ENCODE measurements at places on chromosomes 16 and 17.

DNA sequence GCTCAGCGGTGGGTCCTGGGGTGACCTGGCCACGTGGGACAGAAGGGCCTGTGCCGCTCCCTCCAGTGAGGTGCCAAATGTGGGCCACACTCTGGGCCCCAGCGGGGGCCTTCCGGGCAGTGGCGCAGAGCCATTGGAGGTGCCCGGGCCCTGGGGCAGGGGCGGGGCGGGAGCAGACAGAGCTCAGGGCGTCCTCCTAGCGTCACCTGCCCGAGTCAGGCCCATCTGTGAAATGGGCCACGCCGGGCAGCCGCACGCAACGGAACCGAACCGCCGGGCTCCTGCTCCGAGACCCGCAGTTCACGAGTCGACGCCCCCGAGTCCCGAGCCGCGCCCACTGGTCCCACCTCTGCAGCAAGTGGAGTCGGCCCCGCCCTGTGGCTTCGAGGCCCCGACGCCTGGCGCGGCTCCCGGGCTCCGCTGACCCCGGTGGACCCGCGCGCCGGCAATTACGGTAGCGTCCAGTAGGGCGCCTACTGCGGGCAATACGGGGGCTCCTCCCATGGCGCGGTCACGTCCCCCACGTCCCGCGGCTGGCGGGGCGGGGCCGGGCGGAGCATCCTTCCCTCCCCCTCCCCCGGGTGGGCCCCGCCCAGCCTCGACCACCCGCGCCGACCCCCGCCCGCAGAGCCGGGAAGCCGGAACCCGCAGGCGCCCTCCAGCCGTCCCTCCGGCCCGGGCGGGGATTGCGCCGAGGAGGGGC is 1.9 kb downstream of the SLC16A3 start:
- ATAC-seq = peak; percentile 73

DNA sequence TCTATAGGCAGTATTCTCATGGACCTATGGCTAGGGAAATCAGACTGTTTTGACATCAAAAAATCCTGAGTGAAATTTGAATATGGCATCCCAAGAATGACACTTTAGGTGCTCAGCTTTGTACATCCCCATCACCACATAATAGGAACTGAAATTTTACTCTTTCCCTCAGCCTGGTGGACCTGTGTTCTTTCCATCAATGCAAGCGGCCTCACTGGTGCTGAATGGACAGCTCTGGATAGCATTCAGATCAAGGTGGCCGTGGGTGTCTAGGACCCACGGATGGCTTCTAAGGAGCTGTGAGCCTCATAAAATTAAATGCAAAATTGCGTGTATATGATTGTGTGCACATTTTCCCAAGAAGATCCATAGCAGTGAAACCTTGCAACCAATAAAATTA is 152.6 kb downstream of the MAP2K6 start:
- no peak for ATAC-seq

GRCh38 chr17:34314279-34314678 is 5.0 kb upstream of the CCL8 start:
- peak; percentile 64 for ATAC-seq

- no peak for ATAC-seq
Measured at GRCh38 chr17:12739500-12739899, 49.8 kb upstream of the ARHGAP44 start.

DNA sequence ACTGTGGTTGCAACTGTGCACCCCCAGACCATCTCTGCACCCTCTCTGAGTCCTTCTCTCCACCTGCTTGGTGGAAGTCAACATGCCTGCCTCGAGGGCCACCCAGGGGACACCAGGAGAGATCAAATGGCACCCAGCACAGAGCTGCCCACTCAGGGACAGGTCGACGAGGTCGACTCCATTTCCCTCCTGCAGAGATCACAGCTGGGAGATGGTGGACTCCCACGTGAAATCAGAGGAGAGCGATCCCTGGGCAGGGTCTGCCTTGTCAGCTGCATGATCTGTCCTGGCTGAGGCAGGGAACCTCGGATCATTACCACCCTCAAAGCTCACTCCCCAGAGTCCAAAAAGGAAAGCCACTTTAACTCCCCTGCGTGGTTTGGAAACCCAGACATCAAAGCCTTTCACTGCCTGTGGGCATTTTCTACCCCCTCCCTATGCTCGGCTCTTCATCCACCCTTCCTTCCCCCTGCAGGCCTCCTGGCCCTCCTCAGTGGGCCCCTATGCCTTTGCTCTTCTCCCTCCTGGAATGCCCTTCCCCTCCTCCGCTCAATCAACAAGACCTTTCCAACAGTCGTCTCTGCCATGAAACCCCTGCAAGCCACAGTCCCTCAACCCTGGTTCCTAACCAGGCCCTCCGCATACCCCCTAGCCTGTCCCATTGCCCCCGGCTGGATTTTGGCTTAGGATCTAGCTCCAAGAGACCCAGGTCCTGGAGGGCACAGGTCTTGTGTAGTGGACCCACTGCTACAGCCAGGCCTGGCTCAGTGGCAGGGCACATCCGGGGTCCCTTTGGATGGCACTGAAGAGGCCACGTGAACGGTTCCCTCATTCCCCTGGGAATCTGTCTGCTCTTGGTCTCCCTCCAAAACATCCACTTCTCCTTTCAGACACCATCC is 103.8 kb upstream of the RPL38 start:
- no peak for ATAC-seq

- no peak for ATAC-seq
Measured at GRCh38 chr17:67700037-67700724, 17.6 kb upstream of the NOL11 start.

DNA sequence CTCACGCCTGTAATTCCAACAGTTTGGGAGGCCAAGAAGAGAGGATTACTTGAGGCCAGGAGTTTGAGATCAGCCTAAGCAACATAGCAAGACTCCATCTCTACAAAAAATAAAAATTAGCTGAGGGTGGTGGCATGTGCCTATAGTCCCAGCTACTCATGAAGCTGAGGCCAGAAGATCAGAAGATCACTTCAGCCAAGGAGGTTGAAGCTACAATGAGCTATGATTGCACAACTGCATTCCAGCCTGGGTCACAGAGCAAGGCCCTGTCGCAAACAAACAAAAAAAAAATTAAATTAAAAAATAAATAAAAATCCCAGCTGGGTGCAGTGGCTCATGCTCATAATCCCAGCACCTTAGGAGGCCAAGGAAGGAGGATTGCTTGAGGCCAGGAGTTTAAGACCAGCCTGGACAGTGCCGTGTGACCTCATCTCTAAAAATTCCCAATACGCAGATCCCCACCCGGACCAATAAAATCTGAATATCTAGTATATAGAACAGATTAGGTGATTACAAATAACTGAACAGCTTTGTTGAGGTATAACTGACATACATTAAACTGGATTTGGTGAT is 18.2 kb upstream of the ATF7IP2 start:
- ATAC-seq = no peak

GRCh38 chr16:23709536-23709935 is 3.5 kb downstream of the ERN2 start:
- no peak for ATAC-seq

GRCh38 chr17:76164331-76164730 is 23.3 kb upstream of the FOXJ1 start:
- no peak for ATAC-seq

- no peak for ATAC-seq
Measured at GRCh38 chr17:61127960-61128359, 271.7 kb upstream of the TBX2 start.

- ATAC-seq = no peak
Measured at GRCh38 chr16:6297666-6298410, 1034.8 kb upstream of the RBFOX1 start.

DNA sequence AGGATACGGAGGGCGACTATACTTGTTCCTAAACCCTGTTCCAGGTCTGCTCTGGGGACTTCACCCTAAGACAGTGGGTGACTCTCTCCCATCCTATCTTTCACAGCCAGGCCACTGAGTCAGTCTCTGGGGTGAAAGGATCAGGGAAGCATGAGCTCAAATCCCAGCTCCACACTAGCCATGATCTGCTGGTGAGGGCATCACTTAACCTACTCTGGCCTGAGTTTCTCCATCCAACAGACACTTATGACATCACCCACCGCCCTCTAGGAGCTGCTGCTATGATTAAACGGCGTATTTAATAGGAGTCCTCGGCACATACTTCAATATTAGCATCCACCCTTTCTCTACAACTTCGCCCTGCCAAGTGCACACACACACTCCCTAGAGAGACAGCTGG is 10.1 kb downstream of the GAST start:
- no peak for ATAC-seq

DNA sequence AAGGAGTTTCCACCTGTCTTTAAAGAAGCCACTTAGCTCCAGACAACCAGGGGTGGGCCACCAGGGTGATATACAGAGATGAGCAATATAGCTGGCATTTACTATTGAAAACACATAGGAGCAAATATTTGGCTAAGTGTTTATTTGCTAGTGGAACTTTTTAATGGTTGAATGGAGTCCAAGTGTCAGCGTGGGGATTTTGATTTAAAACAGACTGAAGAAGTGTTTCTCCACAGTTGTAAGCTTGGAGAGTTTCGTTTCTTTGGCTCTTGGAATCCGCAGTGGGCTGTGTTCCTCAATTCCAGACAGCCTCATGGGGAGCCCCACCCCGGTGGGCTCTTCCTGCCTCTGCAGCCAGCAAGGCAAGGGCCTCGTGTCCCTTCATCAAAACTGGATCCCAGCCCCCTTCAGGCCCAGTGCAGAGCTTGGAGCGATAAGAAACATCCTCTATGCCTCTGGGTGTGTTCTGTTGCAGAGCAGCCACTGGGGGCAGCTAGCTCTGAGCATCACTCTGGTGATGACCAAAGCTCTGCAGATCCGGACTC is 36.1 kb downstream of the NOG start:
- no peak for ATAC-seq

DNA sequence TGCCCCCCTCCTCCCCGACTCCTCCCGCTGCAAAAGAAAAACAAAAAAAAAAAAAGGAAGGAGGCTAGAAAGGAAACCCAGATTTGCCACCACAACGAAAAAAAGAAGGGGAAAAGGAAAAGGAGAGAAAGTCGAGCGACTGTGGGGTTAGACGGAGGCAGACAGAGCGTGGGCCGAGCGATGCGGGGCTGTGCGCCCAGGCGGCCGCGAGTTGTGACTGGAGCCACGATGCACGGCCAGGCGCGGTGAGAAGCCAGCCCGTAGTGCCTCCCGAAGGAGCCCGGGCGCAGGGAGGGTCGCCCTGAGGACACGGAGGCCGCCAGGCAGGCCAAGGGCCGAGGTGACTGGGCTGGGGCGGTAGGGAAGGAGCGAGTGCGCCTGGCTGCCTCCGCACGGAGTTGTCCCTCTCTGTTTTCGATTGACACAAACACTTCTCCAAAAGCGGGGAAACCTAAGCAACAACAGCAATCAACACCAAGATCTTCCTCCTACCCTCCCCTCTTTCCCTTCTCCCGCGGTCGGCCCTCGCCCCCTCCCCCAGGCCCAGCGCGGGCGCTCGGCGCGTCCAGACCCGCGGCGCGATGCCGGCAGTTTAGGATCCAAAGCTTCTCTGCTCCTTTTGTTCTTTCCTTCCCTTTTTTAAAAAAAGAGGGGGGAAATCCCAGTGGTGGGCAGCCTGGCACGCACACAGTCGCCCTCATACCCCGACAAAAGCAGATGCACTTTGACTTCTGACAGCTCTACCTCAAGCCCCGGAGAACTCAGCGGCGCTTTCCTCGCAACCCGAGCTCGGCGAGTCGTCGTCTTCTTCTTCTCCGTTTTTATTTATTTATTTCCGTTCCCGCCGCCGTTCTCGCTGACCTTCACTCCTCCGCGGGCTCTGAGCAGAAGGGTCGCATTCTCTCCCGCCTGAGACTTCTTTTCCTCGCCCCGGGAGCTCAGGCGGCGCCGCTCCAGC is at the start of gene LHX1:
Gene LHX1 (plus strand): TSS at position 475 of the 958 bp plus-strand sequence. CDS start 723 bp downstream, outside the sequence.
- ATAC-seq = no peak

GRCh38 chr16:13992322-13992721 is 72.4 kb downstream of the ERCC4 start:
- no peak for ATAC-seq

DNA sequence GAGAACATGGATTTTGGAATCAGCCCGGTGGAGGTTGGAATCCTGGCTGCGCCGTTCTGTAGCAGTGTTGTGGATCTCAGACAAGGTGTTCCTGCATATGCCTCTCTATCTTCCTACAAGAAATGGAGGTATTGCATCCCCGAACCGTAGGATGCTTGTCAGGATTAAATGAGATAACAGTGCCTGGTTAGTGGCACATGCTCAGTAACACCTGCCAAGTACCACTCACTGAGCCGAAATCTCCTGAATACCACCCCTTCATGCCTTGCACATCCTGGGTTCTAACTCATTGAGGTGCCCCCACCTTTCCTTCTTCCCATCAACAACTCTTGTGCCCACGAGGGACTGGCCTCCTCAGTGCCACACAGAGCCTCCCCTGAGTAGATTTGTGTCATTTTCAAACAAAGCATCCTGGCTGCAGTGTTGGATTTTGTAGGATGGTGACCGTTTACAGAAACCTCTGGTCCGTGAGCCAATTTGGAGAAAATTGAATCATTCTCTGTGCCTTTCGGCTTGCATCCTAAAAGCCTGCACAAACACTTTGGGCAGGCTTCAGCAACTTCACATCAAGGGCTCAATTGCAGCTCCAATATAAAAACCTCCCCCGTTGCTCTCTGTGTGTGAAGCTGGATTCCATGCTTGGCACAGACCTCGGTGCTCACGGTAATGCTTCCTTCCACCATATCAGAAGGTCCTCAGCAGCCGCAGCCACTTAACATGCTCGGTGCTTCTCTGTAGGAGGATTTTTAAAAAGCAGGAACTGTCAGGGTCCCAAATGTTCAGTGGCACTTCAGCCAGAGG is 84.2 kb downstream of the WWOX start:
- ATAC-seq = no peak

DNA sequence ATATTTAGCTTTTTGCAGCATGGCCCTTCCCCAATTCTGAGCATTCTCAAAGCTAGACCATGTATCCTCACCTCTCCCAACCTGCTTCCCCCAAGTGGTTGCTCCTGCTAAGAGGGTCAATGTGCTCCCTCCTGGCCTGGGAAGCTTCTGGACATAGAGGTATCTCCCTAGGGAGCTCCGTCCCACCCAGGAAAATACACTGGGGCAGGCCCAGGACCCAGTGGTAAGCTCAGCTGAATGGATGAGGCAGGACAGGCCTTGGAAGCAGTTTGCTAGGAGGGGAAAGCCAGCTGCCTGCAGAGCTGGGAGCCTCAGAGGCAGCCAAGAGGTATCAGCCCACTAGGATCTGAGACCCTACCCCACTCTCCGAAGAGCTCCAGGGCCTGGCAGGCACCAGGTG is 1721.6 kb downstream of the TP53TG3F start:
- no peak for ATAC-seq

GRCh38 chr17:55487695-55488432 is 23.4 kb downstream of the SMIM36 start:
- ATAC-seq = peak; percentile 73

GRCh38 chr16:14452066-14452465 is 178.0 kb downstream of the PARN start:
- ATAC-seq = no peak

All from gastroesophageal sphincter (tissue), 4 donors.